ENCODE measurements at places on chromosomes 2 and 18.
A peak's percentile ranks its signal among the peaks of the same experiment; 100 is the strongest.

DNA sequence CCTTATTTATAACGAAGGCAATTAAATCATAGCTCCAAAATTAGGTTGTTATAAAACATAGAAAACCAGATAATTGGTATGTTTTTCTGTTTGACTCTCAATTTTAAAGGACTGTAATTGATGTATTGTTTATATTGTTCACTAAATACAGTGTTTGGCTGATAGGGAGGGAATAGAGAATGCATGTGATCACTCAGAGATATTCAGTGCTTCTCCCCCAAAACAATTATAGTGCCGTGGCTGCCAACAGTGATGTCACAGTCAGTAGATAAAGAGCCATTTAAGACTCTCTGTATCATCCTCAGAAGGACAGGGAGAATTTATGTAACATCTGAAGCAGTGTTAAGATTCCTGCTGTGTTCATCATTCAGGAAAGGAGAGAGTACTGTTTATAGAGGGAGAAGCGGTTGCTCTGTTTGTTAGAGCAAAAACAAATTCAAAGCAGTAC, 69.6 kb downstream of the PHLPP1 start:
- DNase-seq: no peak

DNA sequence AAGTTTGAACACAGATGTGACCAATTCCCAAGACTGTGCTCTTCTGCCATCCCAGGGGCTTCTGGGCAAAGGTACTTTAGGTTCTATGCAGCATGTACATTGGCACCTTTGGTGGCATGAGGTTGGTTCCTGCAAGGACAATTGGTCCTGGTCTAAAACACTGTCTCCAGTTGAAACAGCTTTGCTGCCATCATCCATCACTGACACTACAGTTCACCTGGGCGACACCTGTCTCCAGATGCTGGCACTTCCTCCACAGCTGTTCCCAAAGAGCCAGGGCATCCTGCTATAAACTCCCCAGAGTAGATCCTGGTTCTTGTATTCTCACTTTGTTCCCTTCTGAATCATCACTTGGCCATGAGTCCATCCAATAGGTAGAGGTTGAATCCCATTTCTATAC, 60.6 kb downstream of the FHOD3 start:
- DNase-seq: no peak

- no peak for DNase-seq
These were observed 1.1 kb upstream of the MAT2A start for GRCh38 chr2:85537600-85538506.

- DNase-seq: peak; percentile 8
These were observed 157.8 kb downstream of the PIK3C3 start for GRCh38 chr18:42112657-42113420.

- DNase-seq: no peak
These were observed 6.4 kb downstream of the BAZ2B start for GRCh38 chr2:159609811-159610549.

DNA sequence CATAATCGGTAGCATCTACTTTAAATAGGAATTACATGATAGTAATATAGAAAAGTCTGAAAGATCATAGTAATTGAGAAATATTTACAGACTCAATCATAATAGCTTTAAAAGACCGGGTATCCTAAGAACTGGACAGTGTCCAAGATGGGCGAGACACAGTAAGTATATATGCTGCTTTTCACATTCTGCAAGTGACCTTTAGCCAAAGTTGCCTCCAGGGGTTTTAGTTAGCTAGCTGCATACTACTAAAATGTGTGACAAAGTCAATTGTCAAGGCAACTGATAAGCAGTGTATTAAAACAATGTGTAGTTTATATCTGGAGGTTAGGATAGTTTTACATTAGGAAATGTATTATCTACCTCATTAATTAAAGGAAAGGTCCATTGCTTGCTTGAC, 24.6 kb downstream of the CD302 start:
- no peak for DNase-seq

DNA sequence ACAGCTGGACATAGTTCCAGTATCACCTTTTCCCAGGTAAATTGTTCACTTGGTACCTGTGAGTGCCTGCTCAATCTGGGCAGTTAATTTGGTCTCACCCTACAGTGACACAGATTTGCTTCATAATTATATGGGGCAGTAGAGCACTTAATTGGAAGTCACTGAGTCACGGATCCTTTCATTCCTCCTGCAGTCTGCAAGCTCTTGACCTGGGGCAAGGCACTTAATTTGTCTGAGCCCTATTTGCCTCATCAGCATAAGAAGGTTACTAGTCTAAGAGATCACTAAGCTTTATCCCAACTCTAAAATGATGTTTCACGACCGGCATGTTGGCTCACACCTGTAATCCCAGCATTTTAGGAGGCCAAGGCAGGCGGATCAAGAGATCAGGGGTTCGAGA, 8.9 kb downstream of the FBXO36 start:
- no peak for DNase-seq

- DNase-seq: no peak
These were observed 71.6 kb downstream of the NDUFA10 start for GRCh38 chr2:239953418-239954061.

- no peak for DNase-seq
These were observed 628 bp downstream of the GIGYF2 start for GRCh38 chr2:232697807-232698110.

DNA sequence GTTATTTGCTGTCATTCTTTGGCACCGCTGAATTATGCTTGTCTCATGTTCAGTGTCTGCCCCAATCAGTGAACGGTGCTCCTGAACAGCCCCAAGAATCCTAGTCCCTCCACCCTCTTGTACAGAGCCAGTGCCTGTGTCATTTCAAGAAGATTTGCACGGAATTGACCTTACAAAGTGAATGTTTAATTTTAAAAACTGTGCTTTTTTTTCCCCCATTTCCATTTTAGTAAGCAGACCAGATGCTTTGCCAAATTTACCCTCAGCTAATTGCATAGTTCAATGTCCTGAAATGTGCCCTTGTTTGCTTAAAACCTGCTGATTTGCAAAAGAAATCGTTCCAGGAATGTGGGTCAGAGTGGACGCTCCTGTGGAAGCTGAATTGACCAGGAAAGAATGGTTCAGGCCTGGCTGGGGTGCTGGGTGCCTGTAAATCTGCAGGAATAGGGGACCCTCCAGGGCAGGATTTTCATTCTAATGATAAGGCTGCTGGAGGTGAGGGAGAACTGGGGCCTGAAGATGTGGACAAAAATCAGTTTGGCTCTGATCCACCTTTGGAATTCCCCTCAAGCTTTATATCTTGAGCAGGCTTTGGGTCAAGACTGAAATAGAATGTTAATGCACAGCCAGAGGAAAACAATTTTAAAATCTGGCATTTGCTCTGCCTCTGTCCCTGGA, 20.1 kb downstream of the TMEM17 start:
- DNase-seq: no peak

DNA sequence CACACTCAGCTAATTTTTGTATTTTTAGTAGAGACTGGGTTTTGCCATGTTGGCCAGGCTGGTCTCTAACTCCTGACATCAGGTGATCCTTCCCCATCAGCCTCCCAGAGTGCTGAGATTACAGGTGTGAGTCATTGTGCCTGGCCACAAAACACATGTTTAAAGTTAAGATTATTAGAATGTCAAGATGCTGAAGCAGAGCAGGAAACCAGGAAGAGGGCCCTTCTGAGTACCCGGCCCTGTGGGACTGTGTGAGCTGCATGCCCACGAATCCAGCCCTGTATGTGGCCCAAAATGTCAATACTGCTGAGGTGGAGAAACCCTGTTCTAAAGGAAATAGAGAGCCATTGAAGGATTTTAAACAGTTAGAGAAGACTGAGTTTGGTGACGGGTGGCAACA, 31.0 kb upstream of the REV1 start:
- DNase-seq: no peak

GRCh38 chr2:107419191-107419590, 407.5 kb upstream of the RGPD4 start:
- DNase-seq: no peak

- no peak for DNase-seq
These were observed 69.1 kb downstream of the COA5 start for GRCh38 chr2:98539056-98539735.

DNA sequence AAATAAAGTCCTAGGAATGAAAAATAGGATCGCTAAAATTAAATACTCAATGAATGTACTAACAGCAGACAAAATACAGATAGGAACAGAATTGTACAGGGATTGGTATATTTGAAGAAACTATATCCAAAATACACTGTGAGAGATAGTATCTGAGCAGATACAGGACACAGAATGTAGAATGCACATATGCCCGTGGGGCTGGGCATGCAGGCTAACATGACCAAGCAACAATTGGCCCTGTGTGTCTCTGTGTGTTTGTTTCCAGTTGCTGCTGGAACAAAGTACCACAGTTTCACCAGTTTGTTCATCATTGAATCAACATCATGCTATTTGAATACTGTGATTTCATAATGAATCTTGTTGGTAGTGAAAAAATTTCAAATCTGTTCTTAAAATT, 127.6 kb downstream of the PMAIP1 start:
- DNase-seq: no peak

GRCh38 chr2:75570948-75571729, 10.4 kb upstream of the EVA1A start:
- DNase-seq: peak; percentile 53

GRCh38 chr2:102081606-102082005, 60.9 kb upstream of the IL1R1 start:
- DNase-seq: no peak

All from astrocyte of the cerebellum (primary cell).